Keratinocyte (primary cell): ENCODE measurements at places on chromosomes 7 and 10.
A peak's percentile ranks its signal among the peaks of the same experiment; 100 is the strongest.

GRCh38 chr10:114374053-114374791, 30.1 kb downstream of the AFAP1L2 start:
- H3K4me3 ChIP-seq: no peak overlapping the region
- H3K27ac ChIP-seq: no peak overlapping the region
- DNase-seq: no peak
- peaks cover 11% of the 10 kb centered on the region for H3K4me1 ChIP-seq
- no peaks in the 10 kb centered on the region for H3K27me3 ChIP-seq
- H3K36me3 ChIP-seq: no peaks in the 10 kb centered on the region

DNA sequence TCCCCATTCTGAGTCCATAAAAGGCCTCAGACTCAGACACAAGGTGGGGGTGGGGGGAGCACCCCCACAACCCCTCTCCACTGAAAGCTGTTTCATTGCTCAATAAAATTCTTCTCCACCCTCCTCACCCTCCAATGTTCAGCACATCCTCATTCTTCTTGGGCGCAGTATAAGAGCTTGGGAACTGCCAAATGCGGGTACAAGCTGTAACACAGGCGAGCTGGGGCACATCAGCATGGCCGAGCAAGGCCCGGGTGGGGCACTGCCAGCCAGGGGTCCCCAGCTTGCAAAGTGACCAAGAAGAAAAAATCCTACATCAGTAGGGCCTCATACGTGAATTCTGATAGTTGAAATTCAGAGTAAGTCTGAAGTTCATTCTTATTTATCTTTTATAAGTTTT, 50.1 kb downstream of the CACUL1 start:
- no peak overlapping the region for H3K27ac ChIP-seq
- no peak for DNase-seq
- peaks cover 7% of the 10 kb centered on the region for H3K4me1 ChIP-seq
- H3K27me3 ChIP-seq: no peaks in the 10 kb centered on the region

- no peak overlapping the region for H3K4me3 ChIP-seq
- DNase-seq: no peak
- H3K36me3 ChIP-seq: peaks cover 2% of the 10 kb centered on the region
- no peaks in the 10 kb centered on the region for H3K27me3 ChIP-seq
- peaks cover 3% of the 10 kb centered on the region for H3K4me1 ChIP-seq
- no peak overlapping the region for H3K27ac ChIP-seq
Measured at GRCh38 chr7:102220960-102221800, 65.5 kb upstream of the SH2B2 start.

DNA sequence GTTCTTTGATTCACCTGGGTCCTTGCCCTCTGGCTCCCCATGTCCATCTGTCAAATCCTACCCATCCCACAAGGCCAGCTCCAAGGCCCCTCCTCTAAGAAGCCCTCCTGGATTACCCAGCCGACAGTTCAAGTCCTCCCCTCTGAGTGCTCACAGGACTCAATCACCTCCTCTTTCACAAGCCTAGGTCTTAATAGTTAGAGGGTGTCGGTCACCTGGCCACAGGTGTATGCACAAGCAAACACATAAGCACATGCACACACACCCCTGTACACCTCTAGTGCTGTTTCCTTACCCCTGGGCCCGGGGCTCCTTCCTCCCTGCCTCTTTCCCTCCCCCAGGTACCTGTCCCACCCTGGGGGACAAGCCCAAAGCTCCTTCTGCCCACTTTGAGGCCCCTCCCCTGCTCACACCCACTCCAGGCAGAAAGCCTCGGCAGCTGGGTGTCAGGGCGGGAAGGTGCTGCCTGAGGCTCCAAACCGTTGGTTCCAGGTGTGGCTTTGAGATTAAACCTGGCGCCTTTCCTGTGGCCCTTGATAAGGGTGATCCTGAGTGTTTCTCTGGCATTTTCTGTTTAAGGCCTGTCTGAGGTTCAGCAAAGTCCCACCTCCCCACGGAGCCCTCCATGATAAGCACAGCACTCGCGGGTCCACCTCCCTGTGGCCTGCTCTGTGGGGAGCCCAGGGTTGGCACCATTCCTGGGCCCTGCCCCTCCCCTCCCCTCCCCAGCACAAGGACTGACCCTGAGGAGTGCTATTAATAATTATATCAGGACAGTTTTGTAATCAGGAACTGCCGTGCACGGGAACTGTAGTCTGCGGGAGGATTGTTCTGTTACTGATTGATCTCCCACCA, 14.6 kb upstream of the AQP1 start:
- no peak overlapping the region for H3K4me3 ChIP-seq
- H3K27me3 ChIP-seq: peaks cover 21% of the 10 kb centered on the region
- no peak overlapping the region for H3K27ac ChIP-seq
- H3K4me1 ChIP-seq: no peaks in the 10 kb centered on the region
- no peaks in the 10 kb centered on the region for H3K36me3 ChIP-seq

- H3K4me1 ChIP-seq: no peaks in the 10 kb centered on the region
- no peak overlapping the region for H3K27ac ChIP-seq
- no peak for DNase-seq
- H3K27me3 ChIP-seq: peaks cover 38% of the 10 kb centered on the region
Measured at GRCh38 chr7:452226-452751, 67.4 kb downstream of the PDGFA start.

GRCh38 chr7:25625306-25625992, 397.2 kb upstream of the NPVF start:
- H3K4me1 ChIP-seq: no peaks in the 10 kb centered on the region
- DNase-seq: no peak
- no peaks in the 10 kb centered on the region for H3K27me3 ChIP-seq
- no peak overlapping the region for H3K4me3 ChIP-seq

- H3K27ac ChIP-seq: no peak within 1 kb of the TSS
- peaks cover 9% of the 10 kb centered on the region for H3K4me1 ChIP-seq
- DNase-seq: no peak
- H3K36me3 ChIP-seq: no peaks in the 10 kb centered on the region
- H3K4me3 ChIP-seq: peak within 1 kb of the TSS; percentile 72
- peaks cover 18% of the 10 kb centered on the region for H3K27me3 ChIP-seq
Measured at GRCh38 chr10:59709395-59710125, at the start of gene SLC16A9. TSS of gene SLC16A9 (minus strand) at chr10:59709850. CDS start at chr10:59684291, 25,559 bp downstream.

DNA sequence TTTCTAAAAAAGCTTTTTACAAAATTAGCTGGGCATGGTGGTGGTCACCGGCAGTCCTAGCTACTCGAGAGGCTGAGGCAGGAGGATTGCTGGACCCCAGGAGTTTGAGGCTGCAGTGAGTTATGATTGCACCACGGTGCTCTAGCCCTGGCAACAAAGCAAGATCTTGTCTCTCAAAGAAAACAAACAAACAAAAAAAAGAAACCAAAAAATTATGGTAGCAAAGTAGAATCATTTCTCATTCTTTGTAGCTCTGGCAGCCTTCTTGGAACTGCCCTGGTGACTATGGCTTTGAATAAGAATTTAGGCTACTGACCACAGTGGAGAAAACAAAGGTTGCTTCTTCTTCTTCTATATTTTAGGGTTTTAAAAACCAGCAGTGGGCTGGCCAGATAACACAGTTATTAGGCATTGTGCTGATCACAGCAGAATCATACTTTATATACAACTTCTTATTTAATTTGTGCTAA, 41.9 kb upstream of the PRKAR2B start:
- no peak overlapping the region for H3K4me3 ChIP-seq
- no peak for DNase-seq
- H3K27me3 ChIP-seq: no peaks in the 10 kb centered on the region
- no peak overlapping the region for H3K27ac ChIP-seq

- H3K36me3 ChIP-seq: no peaks in the 10 kb centered on the region
- DNase-seq: no peak
- no peak overlapping the region for H3K27ac ChIP-seq
- H3K4me1 ChIP-seq: no peaks in the 10 kb centered on the region
Measured at GRCh38 chr7:67462781-67463191, 466.2 kb downstream of the TYW1 start.

DNA sequence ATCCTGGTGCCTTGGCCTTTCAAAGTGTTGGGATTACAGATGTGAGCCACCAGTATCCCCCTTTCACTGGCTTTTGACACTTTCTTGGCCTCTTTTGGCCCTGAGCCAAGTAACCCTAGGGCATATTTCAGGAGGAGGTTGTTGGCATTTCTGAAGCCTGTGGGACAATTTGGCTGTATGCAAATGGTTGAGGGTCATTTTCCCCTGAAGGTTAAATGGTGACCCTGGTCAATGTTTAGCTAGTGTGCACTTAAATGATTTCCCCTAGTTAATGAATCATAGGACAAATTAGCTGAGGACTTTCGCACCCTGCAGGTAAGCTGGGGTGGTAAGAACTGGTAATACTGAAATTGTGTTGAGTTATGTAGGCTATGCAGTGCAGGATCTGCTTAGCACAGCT, 660.5 kb downstream of the LRMDA start:
- H3K4me3 ChIP-seq: no peak overlapping the region
- no peaks in the 10 kb centered on the region for H3K4me1 ChIP-seq
- peaks cover 3% of the 10 kb centered on the region for H3K27me3 ChIP-seq

DNA sequence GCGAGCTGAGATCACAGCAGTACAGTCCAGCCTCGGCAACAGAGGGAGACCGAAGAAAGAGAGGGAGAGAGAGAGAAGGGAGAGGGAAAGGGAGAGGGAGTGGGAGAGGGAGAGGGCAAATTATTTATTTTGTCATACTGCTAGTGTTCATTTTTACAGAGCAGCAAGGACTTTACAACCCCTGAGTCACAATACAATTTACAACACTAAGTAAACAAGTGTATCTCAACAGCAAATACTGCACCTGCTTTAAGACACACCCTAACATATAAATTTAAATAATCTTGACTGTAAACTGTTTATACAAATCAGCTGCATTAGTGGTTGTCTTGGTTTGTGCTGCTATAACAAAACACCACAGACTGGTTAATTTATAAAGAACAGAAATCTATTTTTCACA, 27.2 kb downstream of the HTR5A start:
- H3K27ac ChIP-seq: no peak overlapping the region
- no peaks in the 10 kb centered on the region for H3K27me3 ChIP-seq
- no peaks in the 10 kb centered on the region for H3K36me3 ChIP-seq

DNA sequence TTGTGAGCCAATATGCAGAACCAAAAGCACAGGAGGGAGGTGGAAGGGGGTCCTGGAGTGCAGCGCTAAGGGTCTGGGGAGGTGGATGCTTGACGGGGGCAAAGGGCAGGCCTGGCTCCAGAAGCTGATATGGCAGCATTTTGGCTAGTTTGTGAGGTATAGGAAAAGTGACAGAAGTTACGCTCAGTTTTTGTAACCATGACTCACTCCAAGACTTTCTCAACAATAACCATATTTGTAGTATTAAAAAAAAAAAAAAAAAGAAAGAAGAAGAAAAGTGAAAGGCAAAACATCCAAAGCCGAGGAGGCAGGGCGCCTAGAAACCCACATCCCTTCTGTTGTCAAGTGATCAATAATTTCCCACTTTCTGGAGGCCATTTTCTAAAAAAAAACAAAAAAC, 92.3 kb downstream of the RNF216 start:
- H3K27me3 ChIP-seq: no peaks in the 10 kb centered on the region
- H3K4me3 ChIP-seq: no peak overlapping the region
- H3K4me1 ChIP-seq: peaks cover 33% of the 10 kb centered on the region
- no peak overlapping the region for H3K27ac ChIP-seq

GRCh38 chr7:15750727-15751126, 64.2 kb upstream of the MEOX2 start:
- H3K36me3 ChIP-seq: no peaks in the 10 kb centered on the region
- H3K27me3 ChIP-seq: no peaks in the 10 kb centered on the region
- no peak overlapping the region for H3K4me3 ChIP-seq
- no peak for DNase-seq
- no peak overlapping the region for H3K27ac ChIP-seq

- H3K4me3 ChIP-seq: no peak overlapping the region
- no peaks in the 10 kb centered on the region for H3K4me1 ChIP-seq
- H3K27me3 ChIP-seq: no peaks in the 10 kb centered on the region
- no peak overlapping the region for H3K27ac ChIP-seq
Measured at GRCh38 chr7:39091774-39092173, 114.1 kb downstream of the POU6F2 start.

- peaks cover 33% of the 10 kb centered on the region for H3K27me3 ChIP-seq
- H3K4me1 ChIP-seq: no peaks in the 10 kb centered on the region
- H3K27ac ChIP-seq: no peak overlapping the region
- DNase-seq: no peak
- no peaks in the 10 kb centered on the region for H3K36me3 ChIP-seq
Measured at GRCh38 chr10:70281609-70282008, 2.2 kb downstream of the NPFFR1 start.

- no peaks in the 10 kb centered on the region for H3K27me3 ChIP-seq
- no peak overlapping the region for H3K4me3 ChIP-seq
- no peaks in the 10 kb centered on the region for H3K36me3 ChIP-seq
- no peak for DNase-seq
- no peaks in the 10 kb centered on the region for H3K4me1 ChIP-seq
Measured at GRCh38 chr10:36666451-36666850, 458.9 kb upstream of the ANKRD30A start.
